ENCODE measurements at places on chromosomes 2 and 18. TPM values are rescaled to one million over a fixed set of nuclear protein-coding genes. Genes with fewer than 3 reads are reported as not detected.
A peak's percentile ranks its signal among the peaks of the same experiment; 100 is the strongest.

GRCh38 chr2:207502577-207503198 is 27.1 kb upstream of the CREB1 start:
- DNase-seq = no peak

- DNase-seq = no peak
Observed at GRCh38 chr18:59846814-59847490, 52.8 kb upstream of the PMAIP1 start.

- no peak for DNase-seq
Observed at GRCh38 chr2:176151442-176152287, at the start of gene HOXD4. TSS of gene HOXD4 (plus strand) at chr2:176151550. CDS start at chr2:176151634, 84 bp downstream.

DNA sequence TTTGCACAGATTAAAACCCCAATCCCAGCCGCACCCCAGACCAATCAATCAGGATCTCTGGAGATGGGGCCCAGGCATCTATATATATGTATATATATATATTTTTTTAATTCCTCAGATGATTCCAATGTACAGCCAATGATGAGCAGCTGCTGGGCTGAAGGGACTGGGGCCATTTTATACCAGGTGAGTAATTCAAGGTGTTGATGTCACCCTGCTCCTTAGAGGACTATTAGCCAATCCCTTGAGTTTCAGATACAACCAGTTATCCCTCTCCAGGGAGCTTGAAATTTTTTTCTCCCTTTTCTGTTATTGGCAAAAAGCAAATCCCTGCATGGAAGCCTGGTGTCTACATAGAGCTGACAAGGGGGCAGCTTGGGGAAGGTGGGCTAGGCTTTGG is 59.8 kb downstream of the MCFD2 start:
- no peak for DNase-seq

GRCh38 chr2:111116011-111116746 is 4.5 kb upstream of the BCL2L11 start:
- DNase-seq = no peak

- peak; percentile 73 for DNase-seq
Observed at GRCh38 chr2:160205505-160205904, 5.4 kb upstream of the ITGB6 start.

- DNase-seq = no peak
Observed at GRCh38 chr2:85287721-85288120, 40.1 kb downstream of the TGOLN2 start.

DNA sequence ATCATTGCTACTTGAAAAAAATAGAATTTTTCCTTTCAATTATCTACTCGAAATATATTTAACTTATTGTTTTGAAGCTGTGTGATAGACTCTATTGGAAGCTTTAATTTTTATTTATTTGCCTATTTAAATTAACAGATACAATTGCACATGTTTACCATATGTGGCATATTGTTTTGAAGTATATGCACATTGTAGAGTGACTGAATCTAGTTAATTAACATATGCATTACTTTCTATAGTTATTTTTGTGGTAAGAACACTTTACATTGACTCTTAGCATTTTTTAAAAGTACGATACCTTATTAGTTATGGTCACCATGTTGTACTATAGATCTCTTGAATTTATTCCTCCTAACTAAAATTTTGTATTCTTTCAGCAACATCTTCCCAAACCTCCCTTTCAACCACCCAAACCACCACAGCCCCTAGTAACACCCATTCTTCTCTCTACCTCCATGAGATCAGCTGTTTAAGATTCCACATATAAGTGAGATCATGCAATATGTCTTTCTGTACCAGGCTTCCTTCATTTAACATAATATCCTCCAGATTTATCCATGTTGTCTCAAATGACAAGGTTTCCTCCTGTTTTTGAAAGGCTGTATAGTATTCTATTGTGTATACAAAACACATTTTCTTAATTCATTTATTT is 58.5 kb upstream of the SPHKAP start:
- DNase-seq = no peak

- peak; percentile 13 for DNase-seq
Observed at GRCh38 chr2:234483568-234484251, 13.2 kb downstream of the ARL4C start.

GRCh38 chr18:59516356-59517155 is 157.5 kb upstream of the LMAN1 start:
- DNase-seq = peak; percentile 15

DNA sequence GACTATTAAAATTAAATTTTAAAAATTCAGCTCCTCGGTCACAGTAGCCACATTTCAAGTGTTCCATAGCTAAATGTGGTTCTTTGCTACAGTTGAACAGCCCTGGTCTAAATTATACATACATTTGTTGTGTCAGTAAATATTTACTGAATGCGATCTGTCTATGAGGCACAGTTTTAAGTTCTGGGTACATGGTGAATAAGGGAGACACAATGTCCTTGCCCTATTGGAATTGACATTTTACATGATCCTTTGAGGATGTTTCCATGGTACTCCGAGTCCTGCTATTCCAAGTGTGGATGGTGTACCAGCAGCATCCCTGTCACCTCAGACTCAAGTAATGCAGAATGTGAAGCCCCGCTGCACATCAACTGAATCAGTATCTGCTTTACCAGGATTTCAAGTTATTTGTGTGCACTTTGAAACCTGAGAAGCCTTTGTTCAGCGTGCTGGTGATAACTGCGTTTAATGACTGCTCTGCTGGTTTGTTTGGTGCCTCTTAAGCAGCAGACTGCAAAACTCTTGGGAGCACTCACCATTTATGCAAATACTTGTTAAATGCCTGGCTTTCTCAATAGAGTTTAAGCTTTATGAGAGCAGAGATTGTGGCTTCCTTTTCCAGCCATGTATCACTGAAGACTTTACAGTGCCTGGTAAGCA is 1.5 kb downstream of the GALNT1 start:
- DNase-seq = no peak

DNA sequence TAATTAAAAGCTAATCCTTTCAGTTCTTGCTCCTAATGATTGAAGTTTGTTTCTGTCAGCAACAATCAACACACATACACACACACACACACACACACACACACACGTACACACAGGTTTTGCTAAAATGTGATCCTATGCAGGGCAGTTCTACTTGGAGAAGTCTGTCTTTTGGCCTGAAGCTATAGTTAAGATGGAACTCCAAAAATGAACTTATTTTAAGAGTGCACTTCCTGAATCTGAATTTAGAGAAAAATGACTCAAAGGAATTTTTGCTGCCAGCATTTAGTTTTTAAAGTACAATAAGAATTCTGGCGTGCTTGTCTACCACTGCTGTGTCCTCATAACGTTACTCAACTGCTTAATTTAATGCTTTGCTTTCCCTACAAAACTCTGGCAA is 6.6 kb downstream of the GALNT5 start:
- no peak for DNase-seq

DNA sequence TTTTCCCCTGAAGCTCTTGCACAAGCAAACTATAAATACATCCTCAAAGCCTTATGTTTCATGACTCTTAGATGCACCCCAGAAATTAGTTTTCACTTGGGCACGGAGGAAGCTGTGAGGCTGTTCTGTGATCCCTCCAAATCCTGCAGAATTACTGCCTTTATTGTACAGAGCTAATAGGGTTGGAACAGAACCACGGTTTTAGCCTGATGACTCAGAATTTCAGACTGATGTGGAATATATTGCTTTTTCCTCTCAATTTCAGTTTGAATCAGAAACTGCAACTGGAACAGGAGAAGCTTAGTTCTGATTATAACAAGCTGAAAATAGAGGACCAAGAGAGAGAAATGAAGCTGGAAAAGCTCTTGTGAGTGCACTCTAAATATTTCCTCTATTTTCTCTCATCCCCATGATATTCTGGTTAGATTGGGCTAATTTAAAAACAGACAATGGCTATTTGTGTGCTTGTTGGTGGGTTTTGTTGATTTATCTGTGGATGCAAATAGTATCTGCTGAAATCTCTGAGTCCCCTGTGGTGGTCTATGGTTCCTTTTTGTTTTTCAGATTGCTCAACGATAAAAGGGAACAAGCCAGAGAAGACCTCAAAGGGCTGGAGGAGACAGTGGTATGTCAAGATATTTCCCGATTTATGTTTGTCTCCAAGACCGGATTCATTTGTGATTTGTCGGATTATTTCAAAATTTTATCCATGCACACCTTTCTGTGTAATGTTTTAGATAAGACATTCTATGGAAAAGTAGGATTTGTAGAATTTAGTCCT is 38.2 kb upstream of the LYPD6B start:
- no peak for DNase-seq

DNA sequence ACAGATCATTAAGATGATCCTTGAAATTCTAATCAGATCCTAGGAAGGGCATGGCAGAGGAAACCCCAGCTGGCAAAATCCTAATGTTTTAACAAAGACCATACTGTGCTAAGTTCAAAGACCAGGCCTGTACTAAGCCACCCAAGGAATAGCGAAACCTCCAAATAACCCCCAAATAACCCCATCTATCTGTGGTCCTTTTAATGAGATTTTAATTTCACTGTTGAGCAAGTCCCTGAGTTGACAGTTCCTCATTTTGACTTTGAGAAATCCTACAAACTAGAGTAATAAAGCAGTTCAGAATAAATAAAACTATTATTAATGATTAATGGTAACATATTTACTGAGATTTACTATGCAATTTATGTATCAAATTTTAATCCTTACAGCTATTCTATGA is 259.8 kb downstream of the STK39 start:
- DNase-seq = no peak

- no peak for DNase-seq
Observed at GRCh38 chr18:49548229-49548636, 13.6 kb upstream of the LIPG start.

GRCh38 chr2:120224735-120225548 is 1.7 kb upstream of the TMEM185B start:
- no peak for DNase-seq

DNA sequence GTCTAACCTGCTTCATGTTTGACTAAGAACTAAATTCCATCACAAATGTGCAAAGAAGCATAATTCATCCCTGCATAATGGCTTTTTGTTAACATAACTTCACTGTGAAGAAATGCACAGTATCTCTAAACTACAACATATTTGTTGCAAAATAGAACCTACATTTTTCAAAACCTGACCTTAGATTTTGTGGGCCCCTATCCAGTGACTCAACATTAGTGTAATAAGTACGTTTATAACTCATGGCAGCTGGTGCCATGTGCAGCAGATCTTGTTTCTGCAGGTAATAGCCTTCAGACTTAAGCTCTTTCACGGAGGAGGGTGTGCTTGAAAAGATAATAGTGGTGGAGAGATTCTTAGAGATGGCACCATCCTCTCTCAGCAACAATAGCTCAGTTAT is 28.6 kb upstream of the VWC2L start:
- no peak for DNase-seq

DNA sequence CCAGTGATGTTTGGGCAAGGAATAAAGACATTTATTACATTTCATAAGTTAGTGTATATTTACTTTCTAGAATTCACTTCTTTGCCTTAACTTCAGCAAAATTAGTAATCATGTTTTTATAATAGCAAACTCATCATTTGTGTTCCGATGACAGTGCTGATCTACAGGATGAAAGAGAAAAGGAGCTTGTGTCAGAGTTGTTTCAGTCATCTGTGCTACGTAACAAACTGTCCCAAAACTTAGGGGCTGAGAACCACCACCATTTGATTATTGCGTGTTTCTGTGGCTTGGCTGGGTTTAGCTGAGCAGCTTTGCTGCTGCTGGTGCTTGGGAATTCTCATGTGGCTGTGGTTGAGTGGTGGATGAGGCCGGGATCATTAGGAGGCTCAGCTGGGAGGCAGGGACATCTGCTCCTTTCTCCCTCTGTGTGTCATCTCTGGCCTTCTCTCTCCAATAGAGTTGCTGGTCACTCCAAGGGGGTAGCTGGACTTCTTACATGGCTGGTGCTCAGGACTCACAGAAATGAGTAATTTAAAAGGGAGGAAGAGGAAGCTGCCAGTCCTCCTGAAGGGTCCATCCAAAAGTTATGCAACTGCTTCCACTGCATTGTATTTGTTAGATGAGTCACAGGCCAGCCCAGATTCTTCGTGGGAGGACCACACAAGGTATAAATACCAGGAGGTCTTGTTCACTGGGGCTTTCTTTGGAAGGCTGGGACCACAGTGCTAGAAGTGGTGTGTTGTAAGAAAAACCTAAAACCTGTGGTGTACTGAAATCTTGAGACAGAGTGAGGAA is 43.4 kb upstream of the HAAO start:
- DNase-seq = no peak

DNA sequence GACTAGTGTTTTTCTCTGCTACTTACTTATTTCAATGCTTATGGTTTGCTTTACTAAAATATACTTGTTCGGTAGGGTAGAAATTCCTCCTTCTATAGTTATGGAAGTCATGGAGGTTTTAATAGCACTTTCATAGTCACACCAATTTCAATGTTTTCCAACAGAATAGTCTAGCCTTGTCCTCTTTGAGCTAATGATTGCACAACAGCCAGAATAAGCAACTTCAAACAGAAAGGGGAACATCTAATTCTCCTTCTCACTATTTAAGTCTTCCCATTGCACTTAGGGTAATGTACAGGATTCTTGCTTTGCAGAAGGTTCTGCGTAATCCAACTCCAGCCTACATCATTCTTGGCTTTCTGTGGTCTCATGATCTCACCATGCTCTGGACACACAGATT is 287.7 kb upstream of the GCFC2 start:
- no peak for DNase-seq

DNA sequence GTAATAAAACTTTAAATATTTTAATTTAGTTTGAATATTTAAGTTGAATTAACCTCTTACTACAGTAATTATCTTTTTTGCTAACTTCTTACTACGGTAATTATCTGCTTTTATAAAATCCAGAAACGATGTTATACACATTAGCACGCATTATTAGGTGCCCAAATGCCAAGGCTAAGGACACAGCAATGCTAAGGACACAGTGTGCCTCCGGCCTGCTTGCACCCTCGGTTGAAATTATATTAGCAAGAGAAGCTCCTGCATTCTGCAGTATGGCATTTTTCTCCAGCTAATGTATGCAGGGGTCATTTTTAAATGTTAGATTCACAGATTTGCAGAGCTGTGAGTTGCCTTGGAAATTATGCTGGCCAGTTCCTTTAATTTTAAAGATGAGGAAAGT is 220.0 kb downstream of the NEDD4L start:
- no peak for DNase-seq

GRCh38 chr2:239882331-239882732 is 142.8 kb downstream of the NDUFA10 start:
- DNase-seq = peak; percentile 32

DNA sequence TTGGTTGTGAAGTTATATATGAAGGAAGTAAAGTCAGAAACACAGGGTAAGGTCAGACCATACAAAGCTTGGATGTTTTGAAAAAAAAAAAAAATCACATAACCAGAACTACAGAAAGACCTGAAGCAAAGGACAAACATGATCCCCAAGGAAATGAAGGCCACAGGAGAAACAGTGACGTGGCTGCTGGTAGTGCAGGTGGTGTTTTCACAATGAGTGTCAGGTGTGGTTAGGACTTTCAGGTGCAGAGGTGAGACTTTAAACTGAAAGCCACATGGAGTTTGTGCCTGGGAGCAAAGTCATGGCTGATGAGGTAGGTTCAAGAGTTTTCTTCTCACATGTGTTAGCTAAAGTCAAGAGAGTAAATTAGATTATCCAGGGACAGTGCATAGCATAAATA is 270.7 kb downstream of the PIEZO2 start:
- no peak for DNase-seq

GRCh38 chr18:65380986-65381385 is 369.8 kb upstream of the CDH7 start:
- DNase-seq = no peak

Gene TDRD15
- total RNA-seq = 0.16 TPM

Gene DSEL
- total RNA-seq = 1.4 TPM

Gene AQP12A
- not detected for total RNA-seq

Gene DYSF
- 0.56 TPM for total RNA-seq

Gene PARD3B
- 0.27 TPM for total RNA-seq

Gene GPR45
- 0.98 TPM for total RNA-seq

Gene MEP1B
- total RNA-seq = not detected

Gene RIT2
- total RNA-seq = not detected

Measured in SK-MEL-5 (cell line).